ENCODE measurements at places on chromosomes 5 and 9.

- DNase-seq, result no peak
Measured at GRCh38 chr9:25936031-25936430, 257.8 kb upstream of the TUSC1 start.

DNA sequence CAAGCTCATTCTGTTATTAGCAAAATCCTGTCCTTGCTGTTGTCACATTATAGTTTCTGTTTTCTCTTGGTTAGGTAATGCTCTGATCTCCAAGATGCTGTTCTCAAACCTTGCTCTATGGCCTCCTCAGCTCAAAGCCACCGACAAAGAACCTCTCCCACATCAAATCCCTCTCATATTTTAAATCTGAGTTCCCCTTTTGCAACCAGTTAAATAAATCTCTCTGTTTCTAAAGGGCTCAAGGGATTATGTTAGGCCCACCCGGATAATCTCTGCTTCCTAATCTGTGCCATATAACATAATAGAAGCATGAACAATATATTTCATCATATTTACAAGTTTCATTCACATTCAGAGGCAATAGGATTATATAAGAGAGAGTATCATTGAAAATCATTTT, 286.0 kb downstream of the CYLC2 start:
- DNase-seq, result no peak

GRCh38 chr5:135269931-135270421, 129.1 kb downstream of the MACROH2A1 start:
- no peak for DNase-seq

DNA sequence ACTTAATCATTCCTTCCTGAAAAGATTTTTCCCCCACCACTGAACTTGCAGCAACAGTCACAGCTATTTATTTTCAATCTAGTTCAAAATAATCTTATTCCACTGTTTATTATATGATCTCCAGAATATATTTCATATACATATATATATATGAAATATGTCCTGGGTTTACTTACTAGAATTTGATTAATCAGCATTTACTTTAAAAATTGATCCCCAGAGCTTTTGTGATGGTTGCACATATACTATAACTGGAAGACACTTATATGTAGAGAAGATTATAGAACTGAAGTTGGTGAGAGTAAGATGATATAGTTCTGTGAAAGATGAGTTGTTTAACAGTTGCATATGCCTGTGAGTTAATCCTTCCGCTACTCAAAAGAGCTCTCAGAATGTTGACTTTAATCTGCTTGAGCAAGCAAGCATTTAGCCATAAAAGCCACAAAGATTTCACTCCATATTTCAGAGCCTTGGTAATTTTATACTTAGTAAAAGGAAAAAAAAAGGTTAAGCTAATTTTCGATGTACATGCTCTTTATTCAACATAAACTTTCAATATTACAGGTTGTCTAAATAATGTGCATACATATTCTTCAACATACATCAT, 399.3 kb upstream of the CDH9 start:
- no peak for DNase-seq

DNA sequence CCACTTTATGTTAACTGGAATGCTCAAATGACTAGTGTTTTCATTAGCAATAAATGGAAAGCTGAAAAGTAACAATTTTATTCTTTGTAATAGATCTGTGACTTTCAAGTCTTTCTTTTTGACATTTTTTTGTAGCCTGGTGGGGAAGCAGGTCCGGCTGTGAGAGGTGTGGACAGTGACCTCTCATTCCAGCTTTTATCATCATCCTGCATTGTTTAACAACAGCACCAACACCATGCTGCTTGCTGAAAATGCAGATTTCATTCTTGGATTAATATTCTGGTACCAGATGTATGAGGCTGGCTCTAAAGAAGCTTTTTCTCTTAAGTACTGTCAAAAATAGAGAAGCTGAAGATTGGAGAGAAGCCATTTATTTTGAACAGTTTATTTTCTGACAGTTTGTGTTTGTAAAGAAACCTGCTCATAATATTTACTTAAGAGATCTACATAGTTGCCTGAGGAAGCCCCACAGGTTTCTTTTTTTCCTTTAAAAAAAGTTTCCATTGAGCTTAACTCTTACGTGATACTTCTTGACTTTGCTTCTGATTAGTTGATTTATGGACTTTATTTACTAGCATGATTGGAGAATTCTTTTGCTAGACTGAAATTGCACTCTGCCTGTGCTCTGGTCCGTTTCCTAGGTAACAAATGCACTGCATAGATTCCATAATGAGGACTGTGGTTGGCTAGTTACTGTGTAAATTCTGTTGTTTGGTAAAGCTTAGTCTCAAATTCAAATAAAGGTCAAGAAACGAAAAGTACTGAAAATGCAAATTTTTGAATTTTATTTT, 3.4 kb downstream of the KIAA1958 start:
- no peak for DNase-seq

DNA sequence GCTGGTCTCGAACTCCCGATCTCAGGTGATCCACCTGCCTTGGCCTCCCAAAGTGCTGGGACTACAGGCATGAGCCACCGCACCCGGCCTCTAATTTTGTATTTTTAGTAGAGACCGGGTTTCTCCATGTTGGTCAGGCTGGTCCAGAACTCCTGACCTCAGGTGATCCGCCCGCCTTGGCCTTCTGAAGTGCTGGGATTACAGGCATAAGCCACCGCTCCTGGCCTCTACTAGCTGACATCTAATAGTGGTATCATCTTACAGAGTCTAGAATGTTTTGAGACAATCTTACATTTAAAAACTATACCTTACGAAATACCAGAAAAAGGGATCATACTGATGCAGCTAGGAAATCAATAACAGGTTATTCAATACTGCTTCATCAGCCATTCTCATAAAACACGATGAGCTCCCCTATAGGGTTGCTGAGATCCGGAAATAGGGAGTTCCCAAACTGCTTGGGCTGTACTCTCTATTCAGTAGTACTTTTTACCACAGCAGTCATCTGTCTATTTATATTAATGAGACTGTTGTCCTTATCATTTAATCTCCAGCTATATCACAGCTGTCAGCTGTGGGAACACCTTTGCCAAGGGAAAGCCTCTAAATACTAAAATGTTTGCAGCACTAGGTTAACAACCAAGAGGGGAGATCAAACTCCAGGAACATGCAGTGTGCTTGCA, 8.1 kb upstream of the UBE2D2 start:
- DNase-seq, result no peak

DNA sequence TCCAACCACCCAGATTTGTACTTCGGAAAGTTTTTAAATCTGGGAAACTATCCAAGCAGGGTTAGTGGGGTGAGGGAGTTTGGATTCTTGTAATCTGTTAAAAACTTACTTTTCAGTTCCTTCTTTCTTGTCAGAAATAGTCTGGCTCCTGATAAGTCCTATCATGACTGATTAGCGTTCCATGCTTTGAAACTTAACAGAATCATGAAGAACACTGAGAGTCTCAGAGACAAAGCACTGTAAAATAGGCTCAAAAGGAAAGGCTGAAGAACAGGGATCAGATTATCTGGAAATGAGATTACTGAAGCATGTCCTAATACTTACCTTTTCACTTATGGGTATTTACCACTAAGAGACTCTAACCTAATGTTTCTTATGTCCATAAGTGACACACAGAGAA, 242.5 kb downstream of the ARRDC3 start:
- no peak for DNase-seq

- DNase-seq, result no peak
Measured at GRCh38 chr9:112032743-112033142, 136.1 kb downstream of the UGCG start.

DNA sequence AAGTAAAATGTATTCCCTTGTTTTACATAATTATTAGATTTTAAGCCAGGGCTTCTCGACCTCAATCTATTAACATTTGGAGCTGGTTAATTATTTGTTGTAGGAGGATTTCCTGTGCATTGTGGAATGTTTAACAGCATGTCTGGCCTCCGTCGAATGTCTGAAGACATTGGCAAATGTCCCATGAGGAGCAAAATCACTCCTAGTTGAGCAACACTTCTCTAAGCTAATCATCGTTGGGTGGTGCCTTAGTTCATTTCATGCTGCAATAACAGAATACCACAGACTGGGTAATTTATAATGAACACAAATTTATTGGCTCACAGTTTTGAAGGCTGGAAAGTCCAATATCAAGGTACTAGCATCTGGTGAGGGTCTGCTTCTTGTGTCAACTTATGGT, 13.4 kb upstream of the VPS13A start:
- no peak for DNase-seq

DNA sequence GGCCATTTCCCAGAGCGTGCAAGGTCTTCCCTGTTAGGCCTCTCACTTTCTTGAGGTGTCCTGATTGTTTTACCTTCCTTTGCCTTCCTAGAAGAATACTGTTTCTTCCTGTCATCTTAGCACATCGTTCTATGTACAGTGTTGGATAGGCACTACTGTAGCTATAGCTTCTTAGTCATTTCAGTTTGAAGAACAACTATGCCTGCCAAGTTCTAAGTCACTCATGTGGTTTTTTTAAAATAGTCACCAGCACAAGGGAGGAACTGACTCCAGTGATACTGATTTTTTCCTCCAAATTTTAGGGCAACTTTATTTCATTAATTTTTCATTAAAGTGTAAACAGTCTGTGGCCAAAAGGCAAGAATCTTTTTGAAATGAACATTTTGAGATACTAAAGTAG, 122.4 kb upstream of the NR5A1 start:
- DNase-seq, result no peak

GRCh38 chr9:17075758-17076485, 58.9 kb upstream of the CNTLN start:
- DNase-seq, result no peak

GRCh38 chr5:72812488-72812887, 4.0 kb upstream of the TNPO1 start:
- DNase-seq, result no peak

GRCh38 chr5:87079219-87079618, 188.5 kb upstream of the RASA1 start:
- DNase-seq, result no peak

DNA sequence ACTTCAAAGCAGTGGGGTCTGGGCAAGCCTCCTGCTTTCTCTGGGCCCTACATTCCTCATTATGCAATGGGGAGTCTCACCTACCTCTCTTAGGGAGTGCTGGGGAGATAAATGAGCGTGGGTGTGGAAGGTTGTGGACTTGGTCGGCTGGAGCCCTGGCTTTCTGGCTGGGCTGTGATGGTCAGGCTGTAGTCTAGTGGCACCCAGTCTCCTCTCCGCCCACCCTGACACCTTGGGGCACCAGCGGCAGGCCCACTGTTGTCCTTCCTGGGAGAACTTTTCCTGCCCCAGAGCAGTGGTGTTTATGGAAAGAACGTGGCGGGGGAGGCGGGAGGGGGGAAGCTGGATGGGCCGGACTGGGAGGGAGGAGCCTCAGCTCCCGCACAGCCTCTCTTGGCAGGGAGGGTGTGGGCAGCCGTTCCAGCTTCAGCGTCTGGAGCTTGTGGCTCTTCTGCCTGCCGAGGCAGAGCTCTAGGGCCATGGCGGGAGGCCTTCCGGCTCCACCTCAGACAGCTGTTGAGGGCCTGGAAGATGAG, 4.1 kb downstream of the PTGS1 start:
- no peak for DNase-seq

DNA sequence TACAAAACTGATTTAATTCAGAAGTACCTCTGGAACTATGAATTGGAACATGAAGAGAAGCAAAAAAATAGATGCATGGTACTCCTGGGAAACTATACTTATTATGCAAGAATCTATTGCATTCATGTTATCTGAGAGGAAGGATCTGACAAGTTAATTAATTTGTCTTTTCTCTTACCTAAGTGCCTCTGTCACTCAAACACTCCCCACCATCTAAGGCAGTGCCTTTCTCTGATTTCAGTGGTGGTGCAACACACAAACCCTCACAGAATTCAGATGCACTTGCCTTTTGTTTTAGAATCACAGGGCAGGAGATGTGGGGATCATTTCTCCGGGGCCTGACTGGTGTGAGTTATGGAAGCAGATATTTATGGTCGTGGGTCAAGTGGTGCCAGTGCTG, 52.5 kb upstream of the C9orf72 start:
- DNase-seq, result no peak

- DNase-seq, result no peak
Measured at GRCh38 chr9:99138424-99139284, 33.7 kb downstream of the TGFBR1 start.

- DNase-seq, result no peak
Measured at GRCh38 chr9:68577774-68578591, 37.3 kb upstream of the TMEM252 start.

GRCh38 chr9:119003882-119004617, 365.2 kb downstream of the BRINP1 start:
- DNase-seq, result no peak
